ENCODE measurements at places on chromosomes 11 and 22.
A peak's percentile ranks its signal among the peaks of the same experiment; 100 is the strongest.

DNA sequence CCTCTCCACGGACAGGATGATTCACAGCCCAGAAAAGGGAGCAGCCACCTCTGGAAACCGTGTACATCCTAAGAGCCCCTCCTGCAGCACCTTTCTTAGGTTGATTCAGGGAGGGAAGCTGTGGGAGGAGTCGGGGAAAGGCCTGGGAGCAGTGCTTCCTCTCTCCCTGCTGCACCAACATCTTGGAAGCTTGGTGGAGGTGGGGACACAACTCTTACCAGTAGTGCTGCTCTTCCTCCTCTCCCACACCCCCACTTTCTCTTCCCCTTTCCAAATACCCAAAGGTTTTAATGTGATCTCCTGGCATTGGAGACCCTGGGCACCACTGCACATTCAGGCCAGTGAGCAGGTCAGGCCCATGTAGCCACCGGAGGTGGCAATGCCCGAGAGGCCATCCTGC lies 46.4 kb upstream of the HORMAD2 start:
- DNase-seq: no peak

GRCh38 chr11:110710628-110711381 lies 1.4 kb downstream of the ARHGAP20 start:
- DNase-seq: no peak

- no peak for DNase-seq
Measured at GRCh38 chr11:69800278-69800677, 18.9 kb downstream of the FGF3 start.

DNA sequence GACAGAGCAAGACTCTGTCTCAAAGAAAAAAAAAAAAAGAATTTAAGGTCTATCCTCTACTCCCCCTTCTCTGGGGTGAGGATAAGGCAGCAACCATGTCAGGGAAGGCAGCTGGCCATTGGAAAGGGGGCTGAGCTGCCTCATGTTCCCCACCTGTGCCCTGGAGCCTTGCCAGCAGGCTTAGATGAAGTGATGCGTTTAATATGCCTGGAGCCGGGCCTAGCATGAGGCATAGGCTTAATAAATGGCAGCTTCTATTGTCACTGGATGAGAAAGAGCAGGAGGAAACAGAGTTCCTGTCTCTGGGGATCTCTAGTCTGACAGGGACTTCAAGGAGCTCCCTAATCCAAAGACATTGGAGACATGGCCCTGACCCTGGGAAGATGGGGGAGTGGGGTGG lies 3.2 kb upstream of the KCNE3 start:
- DNase-seq: peak; percentile 66

GRCh38 chr22:28812516-28812915 lies 12.1 kb upstream of the XBP1 start:
- no peak for DNase-seq

- no peak for DNase-seq
Measured at GRCh38 chr11:15748741-15749140, 607.6 kb downstream of the SOX6 start.

- no peak for DNase-seq
Measured at GRCh38 chr22:47032091-47032943, 269.9 kb downstream of the TBC1D22A start.

DNA sequence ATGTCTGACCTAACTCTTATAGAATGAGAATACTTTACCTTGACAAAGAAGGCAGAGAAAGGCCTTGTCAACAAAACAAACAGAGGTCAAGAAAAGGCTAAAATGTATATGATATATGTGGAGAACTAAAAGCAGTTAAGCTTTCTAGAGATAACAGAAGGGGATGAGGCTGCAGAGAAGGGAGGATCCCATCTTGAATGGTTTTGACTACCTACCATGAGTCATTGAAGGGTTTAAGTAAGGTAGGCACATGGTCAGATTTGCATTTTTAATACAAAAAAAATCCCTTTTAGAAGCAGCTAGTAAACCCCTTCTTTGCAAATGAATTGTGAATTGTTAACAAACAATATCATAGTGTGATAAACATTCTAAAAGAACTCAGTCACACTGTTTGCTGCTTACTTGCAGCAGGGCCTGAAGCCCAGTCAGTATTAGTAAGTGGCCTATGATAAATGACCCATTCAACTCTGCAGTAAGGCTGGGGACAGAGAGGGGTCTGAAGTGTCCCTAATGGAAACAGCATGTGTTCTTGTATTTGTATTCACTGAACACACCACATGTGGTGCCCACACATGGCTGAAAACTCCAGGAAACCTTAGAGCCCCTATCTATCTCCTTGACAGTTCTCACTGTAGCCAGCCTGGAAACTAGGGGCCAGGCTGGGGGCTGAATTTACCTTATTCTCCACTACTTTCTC lies 328.8 kb upstream of the PITPNB start:
- peak; percentile 53 for DNase-seq

DNA sequence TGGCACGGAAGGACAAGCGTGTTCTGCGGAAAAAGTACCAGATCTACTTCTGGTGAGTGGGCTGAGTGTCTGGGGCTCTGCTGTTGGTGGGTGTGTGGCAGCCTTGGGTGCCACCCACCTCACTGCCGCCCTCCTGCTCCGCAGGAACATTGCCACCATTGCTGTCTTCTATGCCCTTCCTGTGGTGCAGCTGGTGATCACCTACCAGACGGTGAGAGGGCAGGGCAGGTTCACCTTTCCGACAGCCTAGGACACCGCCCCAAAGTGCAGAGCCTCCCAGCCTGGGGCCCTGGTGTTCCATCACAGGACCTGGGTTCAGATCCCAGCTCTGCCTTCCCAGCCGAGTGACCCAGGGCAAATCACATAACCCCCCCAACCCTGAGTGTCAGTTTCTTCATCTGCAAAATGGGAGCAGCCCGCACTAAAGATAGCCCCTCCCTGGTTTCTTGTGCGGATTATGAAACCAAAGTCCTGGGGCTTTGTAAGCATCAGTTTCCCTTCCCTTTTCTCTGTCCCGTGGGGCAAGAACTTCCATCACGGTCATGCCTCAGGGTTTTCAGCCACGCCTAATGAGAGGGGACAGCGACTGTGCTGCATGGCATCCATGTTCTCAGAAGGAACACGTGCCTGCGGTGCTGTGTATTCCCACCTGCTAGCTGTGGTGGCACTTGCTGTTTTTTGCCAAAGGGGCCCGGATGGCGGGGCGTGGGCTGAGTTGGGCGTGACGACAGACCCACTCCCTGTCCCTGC lies 9.8 kb upstream of the TAGLN start:
- DNase-seq: no peak

GRCh38 chr11:101915791-101916291 lies 481 bp downstream of the ANGPTL5 start:
- DNase-seq: no peak

DNA sequence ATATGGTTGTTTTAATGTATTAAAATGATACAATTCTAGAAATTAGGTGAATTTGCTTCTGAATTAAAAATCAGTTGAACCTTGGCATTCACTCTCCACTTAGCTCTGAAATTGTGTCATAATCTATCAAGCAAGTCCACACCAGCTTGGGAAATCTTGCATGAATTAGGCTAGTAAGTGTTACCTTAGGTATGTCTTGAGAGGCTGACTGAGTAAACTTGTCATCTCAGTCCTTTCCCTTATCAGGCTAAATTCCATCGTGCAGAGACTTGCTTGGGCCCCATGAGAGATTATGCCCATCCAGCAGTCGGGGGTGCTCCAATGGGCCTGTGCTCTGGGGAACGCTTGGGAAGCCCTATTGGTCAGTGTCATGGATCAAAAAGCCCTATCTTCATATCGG lies 33.9 kb upstream of the ST14 start:
- no peak for DNase-seq

GRCh38 chr22:50025993-50026392 lies 13.4 kb upstream of the IL17REL start:
- DNase-seq: no peak

- DNase-seq: no peak
Measured at GRCh38 chr22:24827296-24827695, 21.3 kb downstream of the SGSM1 start.

GRCh38 chr11:71971680-71972079 lies 27.0 kb upstream of the IL18BP start:
- no peak for DNase-seq

All from NCI-H446 (cell line).